ENCODE measurements at places on chromosomes 12 and 14.

- DNase-seq: no peak
Measured at GRCh38 chr12:12191008-12191407, 75.8 kb downstream of the LRP6 start.

DNA sequence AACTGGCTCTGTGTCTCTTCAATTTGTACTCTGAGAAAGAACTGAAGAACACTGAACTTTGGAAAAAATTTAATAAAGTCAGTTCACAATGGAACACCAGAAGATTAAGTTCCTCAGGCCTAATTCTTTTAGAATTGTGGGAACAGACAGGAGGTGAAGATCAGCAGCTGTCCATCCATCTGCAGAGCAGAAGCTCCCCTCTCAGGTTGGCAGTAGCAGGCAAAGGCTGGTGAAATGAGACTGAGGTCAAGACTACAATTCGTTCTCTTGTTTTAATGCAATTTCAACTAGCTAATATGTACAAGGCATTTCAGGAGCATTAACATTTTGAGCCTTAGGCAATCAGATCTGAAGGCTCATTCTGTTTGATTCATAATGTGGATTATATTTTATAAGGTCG, 10.3 kb upstream of the TRHDE start:
- no peak for DNase-seq

GRCh38 chr12:122137681-122138080, 36.3 kb downstream of the IL31 start:
- DNase-seq: no peak

DNA sequence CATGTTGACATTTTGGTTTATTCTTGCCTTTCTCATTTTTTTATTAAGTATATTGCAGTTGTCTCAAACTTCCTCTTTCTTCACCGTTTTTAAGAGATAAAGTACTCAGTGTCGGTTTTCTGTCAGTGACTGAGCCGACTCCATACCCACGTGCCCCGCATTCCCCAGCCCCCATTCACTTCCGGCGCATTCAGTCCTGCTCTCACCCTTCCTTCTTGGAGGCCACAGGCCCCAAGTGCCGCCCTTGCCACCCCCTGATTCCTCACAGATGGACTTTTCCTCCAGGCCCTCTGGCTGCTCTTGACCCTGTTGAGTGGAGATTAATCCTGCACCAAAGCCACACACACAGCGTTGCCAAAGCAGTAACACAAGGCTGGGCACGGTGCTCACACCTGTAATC, 19.1 kb upstream of the DNAH10 start:
- DNase-seq: no peak

- no peak for DNase-seq
Measured at GRCh38 chr14:97271451-97271960, 474.3 kb downstream of the VRK1 start.

- no peak for DNase-seq
Measured at GRCh38 chr12:64646318-64646717, 36.0 kb downstream of the RASSF3 start.

DNA sequence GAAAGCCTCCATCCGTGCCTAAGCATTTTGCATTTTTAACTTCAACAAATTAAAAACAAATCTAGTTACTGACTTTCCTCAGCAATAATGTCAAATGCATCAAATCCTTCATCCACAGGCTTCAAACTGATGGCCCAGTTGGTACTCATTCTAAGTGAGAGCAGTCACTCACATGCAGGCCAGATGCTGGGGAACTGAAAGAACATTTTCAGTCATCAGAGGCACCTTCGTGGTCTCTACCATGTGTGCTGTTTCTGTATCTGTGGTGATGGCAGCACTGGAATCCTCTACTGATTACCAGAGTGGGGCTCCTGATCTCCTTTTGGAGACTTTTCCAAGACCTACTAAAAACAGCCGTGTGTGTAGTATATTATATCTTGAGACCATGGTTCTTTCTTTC, 145.2 kb downstream of the PRIMA1 start:
- no peak for DNase-seq

- no peak for DNase-seq
Measured at GRCh38 chr12:7019043-7019569, 830 bp upstream of the LPCAT3 start.

GRCh38 chr12:129328235-129328634, 475.0 kb downstream of the GLT1D1 start:
- DNase-seq: no peak

DNA sequence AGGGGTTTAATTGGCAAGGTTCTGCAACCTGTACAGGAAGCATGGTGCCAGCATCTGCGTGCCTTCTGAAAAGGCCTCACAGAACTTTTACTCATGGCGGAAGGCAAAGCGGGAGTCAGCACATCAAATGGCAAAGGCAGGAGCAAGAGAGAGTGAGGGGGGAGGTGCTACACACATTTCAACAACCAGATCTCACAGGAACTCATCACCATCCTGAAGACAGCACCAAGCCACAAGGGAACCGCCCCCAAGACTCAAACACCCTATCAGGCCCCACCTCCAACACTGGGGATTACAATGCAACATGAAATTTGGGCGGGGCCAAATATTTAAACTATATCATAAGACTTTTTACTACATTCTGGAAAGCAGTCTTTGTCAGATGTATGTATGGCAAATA, 38.0 kb upstream of the FKBP4 start:
- no peak for DNase-seq

GRCh38 chr12:95788637-95789036, 1.9 kb downstream of the NTN4 start:
- DNase-seq: no peak

GRCh38 chr12:26238341-26239121, 43.2 kb downstream of the SSPN start:
- DNase-seq: no peak

- no peak for DNase-seq
Measured at GRCh38 chr14:80844872-80845271, 96.7 kb downstream of the CEP128 start.

GRCh38 chr14:82411298-82411697, 877.6 kb upstream of the SEL1L start:
- no peak for DNase-seq

DNA sequence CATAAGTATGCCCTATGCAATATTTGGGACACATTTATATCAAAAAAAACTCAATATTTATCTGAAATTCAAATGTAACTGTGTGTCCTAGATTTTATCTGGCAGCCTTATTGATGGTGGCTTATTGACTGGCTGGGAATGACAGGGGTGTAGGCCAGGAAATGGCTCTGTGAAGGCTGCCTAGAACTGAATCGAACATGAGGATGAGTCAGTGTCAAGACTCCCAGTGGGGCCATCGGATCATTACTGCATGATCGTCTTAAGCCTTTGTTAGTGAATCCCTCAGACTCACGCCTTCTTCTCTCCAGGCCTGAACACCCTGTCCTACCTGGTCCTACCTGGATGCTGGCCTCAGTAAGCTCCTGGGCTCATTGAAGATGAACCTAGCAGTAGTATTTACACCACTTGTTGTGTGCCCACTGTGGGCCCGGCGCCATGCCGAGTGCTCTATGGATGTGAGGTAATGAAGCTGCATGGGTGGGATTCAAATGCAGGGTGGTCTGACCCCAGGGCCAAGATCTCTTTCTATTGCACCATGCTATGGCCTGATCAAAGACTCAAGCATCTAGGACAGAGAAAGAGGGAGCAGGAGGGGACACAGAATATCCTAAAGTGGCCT, 21.0 kb upstream of the FAIM2 start:
- no peak for DNase-seq

GRCh38 chr12:110698171-110698902, 9.4 kb upstream of the HVCN1 start:
- peak; percentile 72 for DNase-seq

GRCh38 chr12:40209886-40210285, 14.9 kb upstream of the LRRK2 start:
- DNase-seq: no peak

DNA sequence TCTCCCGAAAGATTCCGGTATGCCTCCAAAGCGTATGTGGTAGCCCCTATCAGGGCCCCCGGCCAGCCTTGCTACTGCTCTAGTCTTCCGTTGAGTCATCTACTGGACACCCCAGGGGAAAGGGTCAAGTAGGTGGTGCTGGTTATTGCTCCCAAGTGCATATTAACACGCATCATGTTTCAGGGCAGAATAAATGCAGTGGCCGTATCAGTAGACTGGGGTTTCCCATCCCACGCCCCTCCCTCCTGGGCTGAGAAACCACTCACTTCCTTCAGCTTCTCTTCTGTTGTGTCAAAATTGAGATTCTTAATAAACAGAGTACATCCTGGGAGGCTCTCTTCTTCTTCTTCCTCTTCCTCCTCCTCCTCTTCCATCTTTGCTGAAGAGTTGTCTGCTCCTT, 39.3 kb downstream of the RBM19 start:
- DNase-seq: no peak
